Stimulated activated CD8-positive, alpha-beta memory T cell treated with anti-CD3 and anti-CD28 coated beads, Interleukin-15, amount 100 ng/mL, for 1 hour (primary cell): ENCODE measurements at places on chromosomes 7 and 10.
A peak's percentile ranks its signal among the peaks of the same experiment; 100 is the strongest.

DNA sequence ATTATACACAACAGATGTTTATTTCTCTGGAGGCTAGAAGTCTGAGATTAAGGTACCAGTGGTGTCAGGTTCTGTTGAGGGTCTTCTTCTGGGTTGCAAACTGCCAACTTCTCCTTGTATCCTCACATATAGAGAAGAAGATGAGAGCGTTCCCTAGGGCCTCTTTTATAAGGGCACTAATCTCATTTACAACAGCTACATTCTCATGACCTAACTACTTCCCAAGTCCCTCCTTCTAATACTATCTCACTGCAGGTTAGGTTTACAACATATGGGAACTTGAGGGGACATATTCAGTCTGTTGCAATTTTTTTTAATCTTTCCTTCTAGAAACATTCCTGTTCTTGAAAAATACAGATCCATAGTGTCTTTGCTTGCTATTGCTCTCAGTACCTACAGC is 18.3 kb upstream of the FAM3C start:
- DNase-seq = no peak

DNA sequence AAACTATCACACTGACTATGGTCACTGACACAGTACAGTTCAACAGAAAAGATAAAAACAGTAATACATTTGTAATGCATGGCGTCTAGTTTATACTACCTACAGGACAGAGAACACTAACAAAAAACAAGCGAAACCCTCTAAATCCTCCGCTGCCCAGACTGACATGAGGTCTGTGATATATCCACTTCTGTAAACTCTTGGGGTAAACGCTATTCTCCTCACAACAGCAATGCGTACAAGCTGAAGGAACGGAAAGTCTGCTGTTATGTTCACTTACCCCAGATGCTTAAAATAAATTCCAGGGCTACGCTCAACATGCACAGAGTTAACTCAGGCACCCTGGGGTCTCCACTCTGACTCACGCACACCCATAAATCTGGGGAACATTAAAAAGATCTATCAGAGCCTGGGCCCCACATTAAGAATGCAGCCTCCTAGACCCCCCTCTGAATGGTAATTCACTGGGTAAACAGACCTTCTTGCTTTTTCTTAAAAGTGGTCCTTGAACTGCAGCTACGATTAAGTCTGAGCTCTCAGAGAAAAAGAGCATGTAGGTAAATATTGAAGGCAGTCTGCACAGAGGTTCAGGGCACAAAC is 105.6 kb downstream of the CTBP2 start:
- no peak for DNase-seq

GRCh38 chr7:139730746-139731612 is 46.8 kb downstream of the HIPK2 start:
- no peak for DNase-seq

DNA sequence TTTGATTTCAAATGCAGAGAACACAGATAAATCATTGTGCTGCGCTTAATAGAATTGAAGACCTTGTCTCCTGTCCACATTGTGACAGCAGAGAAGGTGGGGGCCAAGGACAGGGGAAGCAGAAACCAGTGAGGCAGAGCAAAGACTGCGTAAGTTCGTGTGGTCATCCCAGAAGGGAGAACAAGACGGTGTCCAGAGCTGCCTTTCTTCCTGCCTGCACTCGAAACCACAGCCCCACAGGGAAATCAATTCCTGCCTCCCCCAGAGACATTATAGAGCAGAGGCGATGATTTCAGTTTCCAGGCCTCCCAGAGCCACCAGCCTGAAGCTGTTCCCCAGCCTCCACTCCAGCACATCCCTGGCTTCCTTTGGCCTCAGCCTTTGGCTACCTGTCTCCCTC is 39.7 kb upstream of the UCN3 start:
- DNase-seq = no peak

GRCh38 chr10:85318809-85319807 is 990.7 kb downstream of the CCSER2 start:
- no peak for DNase-seq

DNA sequence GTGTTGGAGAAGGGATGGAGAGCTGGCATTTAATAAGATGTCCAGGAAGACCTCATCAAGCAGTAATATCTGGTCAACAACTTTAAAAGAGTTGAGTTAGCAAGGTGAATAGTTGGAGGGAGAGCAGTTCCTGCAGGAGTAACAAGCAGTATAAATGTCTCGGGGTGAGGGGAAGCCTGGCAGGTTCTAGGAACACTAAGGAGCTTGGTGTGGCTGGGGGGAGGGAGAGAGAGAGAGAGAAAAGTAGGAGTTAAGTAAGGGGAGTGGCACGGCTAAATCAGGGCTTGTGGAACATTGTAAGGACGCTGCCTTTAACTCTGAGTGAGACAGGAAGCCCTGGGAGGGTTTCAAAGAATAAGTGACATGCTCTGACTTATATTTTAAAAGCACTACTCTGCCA is 22.0 kb upstream of the LAMB4 start:
- no peak for DNase-seq

- DNase-seq = peak; percentile 65
Observed at GRCh38 chr10:32980558-32981468, 22.8 kb upstream of the ITGB1 start.

DNA sequence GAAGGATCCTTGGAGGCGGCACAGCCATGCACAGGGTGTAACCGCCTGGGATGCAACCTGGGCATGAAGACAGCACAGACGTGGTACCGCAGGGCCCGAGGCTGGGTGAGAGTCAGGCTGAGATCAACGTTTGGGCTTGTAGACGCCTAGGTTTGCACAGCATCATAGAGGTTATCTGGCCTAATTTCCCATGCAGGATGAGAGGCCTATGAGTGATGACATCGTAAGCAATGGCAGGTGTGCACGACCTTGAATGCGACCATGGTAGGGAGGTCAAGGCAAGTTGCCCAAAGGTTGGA is 7.5 kb downstream of the CALML3 start:
- no peak for DNase-seq

DNA sequence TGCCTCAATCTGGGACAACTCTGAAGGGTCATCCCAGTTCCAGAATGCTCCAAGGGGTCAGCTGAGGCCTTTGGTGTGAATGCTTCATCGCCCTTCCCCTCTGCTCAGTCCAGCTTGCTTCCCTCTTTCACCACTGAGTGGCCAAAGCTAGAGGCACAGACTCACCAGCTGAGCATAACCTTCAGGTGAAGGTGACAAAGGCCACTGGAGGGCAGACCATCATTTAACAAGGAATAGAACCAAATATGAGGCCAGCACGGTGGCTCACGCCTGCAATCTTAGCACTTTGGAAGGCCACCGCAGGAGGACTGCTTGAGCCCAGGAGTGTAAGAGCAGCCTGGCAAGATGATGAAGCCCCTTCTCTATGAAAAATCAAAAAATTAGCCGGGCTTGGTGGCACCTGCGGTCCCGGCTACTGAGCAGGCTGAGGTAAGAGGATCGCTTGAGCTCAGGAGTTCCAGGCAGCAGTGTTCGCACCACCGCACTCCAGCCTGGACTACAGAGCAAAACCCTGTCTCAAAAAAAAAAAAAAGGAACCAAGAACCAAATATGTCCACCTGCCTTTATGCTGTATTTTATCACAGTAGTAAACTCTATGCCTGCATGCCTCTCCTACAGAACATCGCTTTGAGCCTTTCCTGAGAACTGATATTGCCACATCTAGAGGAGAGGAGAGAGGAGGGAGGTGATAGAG is 13.4 kb downstream of the PRKAG2 start:
- no peak for DNase-seq

DNA sequence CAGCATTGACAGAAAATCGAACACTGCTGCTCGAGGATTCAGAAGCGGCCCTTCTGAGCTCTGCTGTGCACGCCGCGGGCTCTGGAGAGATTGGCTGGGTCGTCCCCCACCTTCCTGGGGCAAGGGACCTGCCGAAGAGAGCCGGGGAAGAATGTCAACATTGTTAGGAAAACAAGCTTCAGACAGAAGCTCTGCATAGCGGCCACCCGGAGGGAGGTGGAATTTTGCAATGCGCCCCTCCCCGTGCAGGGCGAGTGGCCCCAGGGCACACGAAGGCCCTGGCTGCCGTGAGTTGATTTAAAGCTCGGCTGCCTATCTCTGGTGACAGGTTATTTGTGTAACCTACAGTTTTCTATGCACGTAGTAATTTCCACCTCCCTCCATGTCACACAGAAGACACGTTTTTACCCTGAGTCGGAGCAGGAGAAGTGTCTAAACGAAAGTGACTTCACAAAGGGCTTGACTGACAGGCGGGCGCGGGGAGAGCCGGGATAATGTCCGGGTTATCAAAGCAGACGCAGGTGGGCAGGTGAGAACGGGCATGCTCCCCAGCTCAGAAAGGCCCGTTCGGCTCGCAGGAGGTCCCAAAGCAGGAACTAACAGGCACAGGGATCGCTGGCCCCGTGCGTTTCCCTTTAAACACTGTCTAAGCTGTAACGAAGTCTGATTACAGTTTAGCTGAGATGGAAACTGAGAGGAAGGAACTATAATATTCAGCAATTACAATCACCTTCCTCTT is 84.6 kb downstream of the PDGFA start:
- no peak for DNase-seq

GRCh38 chr10:7590271-7590670 is 76.5 kb downstream of the ITIH5 start:
- DNase-seq = no peak

GRCh38 chr10:17506856-17507471 is 52.6 kb upstream of the ST8SIA6 start:
- no peak for DNase-seq

DNA sequence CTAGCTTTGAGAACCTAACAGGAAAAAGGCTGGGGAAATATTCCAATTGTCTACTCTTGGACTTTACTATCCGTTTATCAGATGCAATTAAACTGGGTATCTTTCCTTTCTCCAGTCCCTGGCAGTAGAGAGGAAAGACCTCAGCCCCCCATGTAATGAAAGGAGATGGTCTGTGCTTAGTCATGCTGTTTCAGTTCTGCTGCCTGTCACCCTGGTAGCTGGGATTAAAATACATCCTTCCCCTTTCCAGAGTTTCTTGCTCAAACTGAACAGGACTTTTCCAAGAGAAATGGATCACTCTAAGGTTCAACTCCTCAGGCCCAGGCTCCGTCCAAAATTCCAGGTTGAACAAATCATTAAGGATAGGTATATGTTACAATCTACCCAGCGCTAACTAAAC is 202.9 kb downstream of the PTEN start:
- DNase-seq = no peak

DNA sequence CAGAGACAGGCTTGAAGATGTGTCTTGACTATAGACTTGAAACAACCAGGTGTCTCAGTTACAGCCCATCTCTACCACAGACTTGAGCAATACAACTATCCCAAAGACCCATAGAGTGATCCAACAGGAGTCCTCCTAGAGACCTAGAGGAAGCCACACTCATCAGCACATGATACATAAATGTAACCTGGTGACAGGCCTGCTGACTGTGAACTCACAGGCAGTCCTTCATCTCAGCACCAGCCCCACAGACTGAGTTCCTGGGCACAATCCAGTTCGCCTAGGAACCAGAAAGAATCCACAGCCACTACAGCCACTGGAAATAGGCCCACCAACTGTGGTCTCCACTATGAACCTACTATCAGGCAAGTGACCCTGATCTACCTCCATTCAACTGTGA is 121.3 kb downstream of the MACC1 start:
- DNase-seq = no peak

DNA sequence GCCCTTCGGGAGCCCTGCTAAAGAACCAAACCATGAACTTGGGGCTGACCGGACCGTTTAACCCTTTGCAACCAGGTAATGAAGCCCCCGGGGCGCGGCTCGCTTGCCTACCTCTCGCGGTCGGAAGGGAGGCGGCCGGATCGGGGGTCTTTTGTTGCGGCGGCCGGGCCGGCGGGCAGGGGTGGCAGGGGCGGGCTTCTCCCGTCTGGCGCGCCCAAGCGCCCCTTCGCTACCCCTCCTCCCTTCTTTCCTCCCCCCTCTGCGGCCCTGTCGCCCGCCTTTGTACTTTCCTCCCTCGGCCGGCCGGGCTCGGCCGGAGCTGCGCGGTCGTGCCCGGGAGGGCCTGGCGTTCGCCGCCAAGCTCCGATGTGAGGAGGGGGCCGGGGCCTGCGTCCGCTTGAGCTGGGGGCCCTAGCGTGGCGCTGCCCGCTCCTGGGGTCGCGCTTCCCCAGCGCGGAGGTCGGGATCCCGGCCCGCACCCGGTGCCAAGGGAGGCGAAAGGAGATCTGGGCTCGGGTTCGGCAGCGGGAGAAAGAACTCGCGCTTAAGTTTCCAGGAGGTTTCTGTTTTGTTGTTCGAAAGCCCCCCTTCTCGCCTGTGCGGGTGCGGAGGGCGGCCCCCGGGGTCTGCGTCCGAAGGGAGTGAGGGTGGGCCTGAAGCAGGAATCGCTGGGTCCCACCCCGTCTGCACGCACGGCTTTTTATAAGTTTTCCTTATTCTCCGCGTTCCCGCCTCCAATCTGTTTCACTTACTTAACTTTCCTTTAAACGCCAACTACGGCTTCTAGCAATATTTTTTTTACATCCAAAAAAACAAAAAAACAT is 436.8 kb upstream of the GALNT17 start:
- no peak for DNase-seq

- no peak for DNase-seq
Observed at GRCh38 chr10:32084185-32084851, 28.1 kb upstream of the KIF5B start.

DNA sequence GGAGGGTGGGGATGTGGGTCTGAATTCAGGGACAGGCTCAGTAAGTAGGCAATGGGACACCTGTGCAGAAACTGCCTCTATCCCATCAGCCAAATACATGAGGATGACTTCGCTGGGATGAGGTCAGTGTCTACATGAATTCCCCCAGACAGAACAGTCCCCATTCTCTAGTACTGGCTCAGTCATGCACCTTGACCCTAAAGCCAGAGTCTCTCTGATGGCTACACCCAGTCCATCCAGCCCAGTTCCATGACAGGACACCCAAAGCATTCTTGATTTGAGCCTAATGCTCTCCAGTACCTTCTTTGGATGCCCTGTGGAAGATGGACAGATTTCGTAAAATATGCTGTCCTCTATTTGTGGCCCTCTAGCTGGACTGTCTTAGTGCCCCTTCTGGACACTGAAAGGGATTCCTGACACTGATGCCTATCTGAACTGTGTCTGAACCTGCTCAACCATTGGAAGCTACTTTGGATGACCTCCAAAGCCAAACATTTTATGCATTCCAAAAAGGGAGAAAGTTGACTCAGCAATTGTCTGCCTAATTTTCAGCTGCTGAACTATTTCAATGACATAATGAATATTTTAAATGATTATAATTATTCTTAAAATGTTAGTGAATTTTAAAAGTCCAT is 14.6 kb downstream of the SFRP4 start:
- no peak for DNase-seq

- no peak for DNase-seq
Observed at GRCh38 chr7:55592492-55592891, 20.2 kb upstream of the VOPP1 start.

DNA sequence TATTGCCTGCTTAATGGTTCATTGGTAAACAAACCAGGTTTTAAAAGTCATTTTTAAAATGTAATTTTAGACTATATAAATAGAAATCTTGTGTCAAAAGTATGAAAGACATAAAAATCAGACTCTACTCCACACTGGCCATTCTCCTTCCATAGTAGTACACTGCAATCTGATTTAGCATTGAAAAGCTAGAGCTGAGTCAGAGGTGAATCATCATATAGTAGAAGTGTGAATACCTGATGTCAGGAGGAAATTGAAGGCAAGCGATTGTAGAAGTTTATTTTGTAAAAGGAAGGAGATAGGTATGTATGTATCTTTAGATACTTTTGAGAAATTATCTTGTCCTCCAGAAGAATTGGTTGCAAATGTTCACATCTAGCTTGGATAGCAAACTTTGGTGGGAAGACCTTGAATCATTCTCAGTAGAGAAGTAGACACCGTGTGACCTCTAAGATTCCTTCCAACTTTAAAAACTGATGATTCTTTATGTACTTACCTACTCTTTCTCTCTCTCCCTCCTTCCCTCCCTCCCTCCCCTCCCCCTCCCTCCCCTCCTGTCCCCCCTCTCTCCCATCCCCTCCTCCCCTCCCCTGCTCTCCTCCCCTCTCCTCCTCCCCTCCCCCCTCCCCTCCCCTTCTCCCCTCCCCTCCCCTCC is 88.1 kb downstream of the BTAF1 start:
- no peak for DNase-seq
